Mesenteric fat pad (tissue), 1 donor: ENCODE measurements at places on chromosomes 4 and X.

DNA sequence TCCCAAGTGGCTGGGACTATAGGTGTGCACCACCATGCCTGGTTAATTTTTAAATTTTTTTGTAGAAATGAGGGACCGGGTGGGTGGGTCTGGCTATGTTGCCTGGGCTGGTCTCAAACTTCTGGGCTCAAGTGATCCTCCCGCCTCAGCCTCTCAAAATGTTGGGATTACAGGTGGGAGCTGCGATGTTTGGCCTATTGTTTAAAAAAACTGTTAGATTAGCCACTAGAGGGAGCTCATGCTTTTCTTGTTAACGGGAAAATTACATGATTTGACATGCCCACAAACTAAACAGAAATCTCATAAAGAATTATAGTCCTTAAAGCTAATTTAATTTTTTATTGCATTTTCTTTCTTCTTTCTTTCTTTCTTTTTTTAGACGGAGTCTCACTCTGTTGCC is 5.0 kb upstream of the SDAD1 start:
- no peak for DNase-seq

GRCh38 chrX:23822841-23823240 is 39.9 kb downstream of the SAT1 start:
- DNase-seq: no peak

DNA sequence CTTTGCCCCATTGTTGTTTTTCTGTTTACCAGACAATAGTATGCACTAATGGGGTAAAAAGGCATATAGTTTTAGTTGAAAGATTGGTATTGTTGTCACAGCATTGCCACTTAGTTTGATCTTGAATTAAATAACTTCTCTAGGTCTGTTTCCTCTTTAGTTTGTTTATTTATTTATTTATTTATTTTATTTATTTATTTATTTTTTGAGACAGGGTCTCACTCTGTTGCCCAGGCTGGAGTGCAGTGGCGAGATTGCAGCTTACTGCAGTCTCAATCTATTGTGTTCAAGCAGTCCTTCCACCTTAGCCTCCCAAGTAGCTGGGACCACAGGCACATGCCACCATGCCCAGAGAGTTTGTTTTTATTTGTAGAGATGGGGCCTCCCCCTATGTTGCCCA is 138.6 kb downstream of the KDM6A start:
- DNase-seq: no peak

DNA sequence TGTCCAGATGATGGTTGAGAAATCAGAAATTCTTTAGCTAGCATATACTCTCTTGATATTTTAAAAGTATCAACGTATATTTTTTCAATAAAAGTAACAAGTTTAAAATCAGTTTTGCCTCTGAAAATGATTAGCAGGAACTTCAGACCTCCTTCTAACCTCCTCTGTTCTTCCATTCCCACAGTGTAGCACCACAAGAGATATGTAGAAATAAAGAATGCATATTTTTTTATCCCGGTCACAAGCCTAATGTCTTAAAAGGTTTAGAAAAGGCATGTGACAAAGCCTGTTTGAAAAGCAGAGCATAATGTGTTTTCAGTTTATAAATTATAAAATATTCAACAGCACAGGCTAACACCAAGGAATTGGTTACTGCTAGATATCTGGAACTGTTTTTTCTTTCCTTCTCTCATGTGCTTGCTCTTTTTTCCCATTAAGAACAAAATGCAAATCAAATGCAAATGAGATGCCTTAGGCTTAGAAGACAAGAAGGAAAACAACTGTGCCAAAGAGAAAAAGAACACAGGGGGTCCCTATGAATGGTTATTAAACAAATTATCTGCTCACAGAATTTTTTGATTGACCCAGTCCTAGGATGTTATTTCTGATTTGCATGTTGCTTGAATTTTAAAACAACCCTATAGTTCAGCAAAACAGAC is 351.7 kb upstream of the FAM241A start:
- DNase-seq: no peak

- DNase-seq: no peak
Observed at GRCh38 chr4:98828801-98829200, 100.1 kb downstream of the EIF4E start.

- no peak for DNase-seq
Observed at GRCh38 chr4:26404743-26405206, 84.0 kb downstream of the RBPJ start.

DNA sequence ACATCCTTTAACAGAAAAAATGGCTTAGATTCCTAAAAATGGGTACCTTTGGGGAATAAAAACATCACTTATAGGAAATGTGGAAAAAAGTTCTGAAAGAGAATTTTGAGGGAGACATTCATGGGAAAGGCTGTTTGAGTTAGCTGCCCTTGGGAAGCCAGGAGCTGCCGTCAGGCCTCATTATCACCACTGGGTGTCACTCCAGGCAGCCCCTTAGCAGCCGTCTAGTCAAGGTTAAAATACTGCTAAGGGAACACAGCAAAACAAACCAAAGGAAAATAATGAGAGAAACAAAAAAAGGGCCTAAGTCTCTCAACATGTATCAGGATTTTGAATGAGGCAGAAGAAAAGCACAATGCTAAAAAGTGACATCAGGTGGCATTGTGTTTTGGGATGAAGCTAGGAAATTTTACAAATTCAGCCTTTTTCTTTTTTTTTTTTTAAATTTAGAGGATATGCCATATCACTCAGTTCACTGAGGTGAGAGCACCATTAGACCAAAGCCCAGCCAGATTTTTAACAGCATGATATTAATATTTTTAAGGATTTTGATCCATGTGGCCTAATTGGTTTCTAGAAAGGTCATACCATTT is 235.3 kb downstream of the GPAT3 start:
- no peak for DNase-seq

DNA sequence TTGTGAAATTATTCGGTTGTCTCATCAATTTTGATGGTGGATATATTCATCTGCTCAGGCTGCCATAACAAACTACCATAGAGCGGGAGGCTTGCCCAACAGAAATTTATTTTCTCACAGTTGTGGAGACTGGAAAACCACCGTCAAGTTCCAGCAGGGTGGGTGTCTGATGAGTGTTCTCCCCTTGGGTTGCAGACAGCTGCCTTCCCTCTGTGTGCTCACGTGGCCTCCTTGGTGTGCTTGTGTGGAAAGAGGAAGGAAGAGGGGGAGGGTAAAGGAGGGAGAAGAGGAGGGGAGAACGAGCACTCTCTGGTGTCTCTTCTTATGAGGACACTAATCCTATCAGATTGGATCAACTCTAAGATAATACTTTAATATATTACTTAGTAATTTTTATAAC is 123.8 kb upstream of the TEX13D start:
- DNase-seq: no peak

GRCh38 chrX:17078031-17078720 is 131.7 kb downstream of the REPS2 start:
- no peak for DNase-seq

DNA sequence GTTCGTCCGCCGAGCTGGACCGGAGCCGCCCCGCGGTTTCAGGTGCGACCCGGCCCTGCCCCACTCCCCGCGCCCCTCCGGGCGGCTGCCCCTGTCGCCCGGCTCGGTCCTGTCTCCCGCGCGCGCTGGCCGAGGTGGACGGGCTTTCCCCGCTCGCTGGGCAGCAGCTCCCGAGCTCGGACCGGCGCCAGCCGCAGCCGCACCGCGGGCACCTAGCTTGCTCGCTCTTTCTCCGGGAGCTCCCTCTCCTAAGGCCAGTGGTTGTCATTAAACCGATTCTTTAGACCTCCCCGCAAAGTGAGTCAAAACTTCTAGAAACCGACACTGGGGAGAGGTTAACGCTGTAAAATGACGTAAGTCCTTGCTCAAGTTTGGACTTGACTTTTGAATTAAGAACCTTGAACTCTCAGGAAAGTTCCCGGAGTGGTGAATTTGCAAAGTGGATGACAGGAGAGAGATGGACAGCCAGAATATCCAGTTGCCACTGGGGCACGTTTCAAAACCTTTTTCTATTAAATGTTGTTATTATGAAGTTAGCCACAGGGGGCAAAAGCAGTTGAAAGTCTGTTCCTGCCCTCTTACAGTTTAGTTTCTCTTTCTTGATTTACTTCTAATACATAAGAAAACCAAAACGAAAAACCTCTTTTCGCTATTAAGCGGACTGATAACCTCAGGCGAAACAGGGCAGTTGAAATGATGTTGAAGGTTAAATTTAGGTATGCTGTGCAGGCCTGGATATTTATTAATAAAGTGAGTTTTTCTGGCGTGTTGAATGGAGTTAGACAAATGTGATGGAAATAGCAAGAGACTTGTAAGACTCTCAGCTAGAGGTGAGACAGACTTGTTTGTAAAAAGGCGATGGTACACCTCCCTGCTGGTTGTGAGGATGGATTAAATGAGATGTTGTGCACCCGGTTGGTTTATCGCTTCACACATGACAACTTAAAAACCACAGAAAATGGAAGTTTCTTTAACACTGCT is 847 bp downstream of the PI4K2B start:
- no peak for DNase-seq

DNA sequence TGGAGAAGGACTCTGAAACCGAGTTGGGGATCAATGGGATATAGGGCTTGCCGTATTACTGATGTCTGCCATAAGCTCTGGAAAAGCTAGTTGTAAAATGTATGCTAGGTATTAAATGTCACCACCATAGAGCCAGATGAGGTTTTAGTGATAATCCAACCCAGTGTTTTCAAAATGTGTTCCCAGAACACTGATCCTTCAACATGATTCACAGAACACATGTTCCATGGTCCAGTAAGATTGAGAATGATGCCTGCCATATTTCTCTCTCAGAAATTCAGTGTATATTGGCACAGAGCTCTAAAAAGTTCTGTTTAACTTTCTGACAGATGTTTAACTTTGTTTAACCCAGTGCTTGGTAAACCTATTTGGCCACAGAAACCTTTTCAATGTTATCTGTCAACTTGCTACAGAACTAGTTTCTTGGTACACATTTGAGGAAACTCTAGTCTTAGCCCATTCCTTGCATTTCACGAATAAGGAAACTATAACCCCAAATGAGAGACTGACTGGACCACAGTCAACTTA is 160.2 kb downstream of the PALLD start:
- DNase-seq: no peak

DNA sequence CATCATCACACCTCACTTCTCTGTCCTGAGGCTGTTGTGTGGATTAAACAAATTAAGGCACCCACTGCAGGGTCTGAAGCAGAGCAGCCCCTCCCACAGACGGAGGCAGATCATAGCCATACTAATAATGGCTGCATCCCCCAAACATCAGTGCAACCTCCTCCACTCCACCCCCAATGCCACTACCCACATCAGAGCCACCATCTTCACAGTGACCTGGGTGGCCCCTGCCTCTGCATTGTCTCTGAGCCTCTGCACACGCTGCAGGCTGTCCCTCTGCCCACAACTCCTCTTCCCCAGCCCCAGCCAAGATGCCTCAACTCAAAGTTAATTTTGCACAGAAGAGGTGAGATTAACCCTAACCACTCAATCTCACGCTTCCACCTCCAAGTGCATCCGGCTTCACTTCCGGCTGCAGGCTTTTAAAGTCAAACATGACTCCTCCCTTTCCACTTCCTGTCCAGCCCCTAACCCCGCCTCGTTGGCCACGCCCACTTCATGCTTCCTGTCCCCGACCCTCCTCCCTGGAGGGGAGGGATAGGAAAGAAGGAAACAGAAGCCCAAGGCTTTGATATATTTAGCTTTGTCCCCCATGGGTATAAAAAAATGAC is 22.7 kb downstream of the JAKMIP1 start:
- DNase-seq: no peak

DNA sequence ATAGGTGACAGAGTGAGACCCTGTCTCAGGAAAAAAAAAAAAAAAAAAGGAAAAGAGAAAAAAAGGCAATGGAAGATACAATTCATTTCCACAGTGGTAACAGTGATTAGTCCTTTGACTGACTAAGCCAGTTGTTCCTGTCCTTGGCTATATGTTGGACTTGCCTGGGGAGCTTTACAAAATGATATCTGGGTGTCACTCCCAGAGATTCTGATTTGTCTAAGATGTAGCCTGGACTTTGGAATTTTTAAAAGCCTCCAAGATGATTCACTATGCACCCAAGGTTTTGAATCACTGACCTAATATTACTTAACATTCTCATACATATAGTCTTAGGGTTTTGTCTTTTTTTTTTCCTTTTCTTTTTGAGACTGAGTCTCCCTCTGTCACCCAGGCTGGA is 16.9 kb downstream of the HELQ start:
- DNase-seq: no peak

DNA sequence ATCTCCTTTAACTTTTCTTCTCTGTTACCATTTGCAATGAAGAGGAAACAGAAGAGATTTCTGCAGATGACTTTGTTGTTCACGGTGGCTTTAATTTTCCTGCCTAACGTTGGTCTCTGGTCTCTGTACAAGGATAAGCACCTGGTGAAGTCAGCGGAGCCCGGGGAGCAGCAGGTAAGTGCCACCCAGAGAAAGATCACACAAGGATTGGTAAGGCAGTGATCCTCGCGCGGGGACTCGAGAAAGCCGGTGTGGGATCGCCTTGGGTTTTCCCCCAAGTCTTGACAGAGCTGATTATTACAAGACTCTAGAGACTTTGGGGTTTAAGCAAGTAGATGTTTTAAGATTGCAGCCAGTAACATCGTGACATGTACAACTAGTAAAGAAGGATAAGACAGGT is 1.3 kb downstream of the GALNTL6 start:
- no peak for DNase-seq

GRCh38 chr4:76622126-76622525 is 187.1 kb downstream of the SHROOM3 start:
- DNase-seq: no peak

DNA sequence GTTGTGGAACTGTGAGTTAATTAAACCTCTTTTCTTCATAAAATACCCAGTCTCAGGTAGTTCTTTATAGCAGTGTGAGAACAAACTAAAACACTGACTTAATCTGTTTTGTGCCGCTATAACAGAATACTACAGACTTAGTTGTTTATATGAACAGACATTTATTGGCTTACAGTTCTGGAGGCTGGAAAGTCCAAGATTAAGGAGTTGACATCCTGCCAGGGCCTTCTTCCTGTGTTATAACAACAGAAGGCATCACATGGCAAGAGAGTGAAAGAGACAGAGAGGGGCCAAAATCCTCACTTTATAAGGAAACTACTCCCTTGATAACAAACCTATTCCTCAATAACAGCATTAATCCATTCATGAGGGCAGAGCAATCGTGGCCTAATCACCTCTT is 42.5 kb upstream of the KCNIP4 start:
- no peak for DNase-seq

DNA sequence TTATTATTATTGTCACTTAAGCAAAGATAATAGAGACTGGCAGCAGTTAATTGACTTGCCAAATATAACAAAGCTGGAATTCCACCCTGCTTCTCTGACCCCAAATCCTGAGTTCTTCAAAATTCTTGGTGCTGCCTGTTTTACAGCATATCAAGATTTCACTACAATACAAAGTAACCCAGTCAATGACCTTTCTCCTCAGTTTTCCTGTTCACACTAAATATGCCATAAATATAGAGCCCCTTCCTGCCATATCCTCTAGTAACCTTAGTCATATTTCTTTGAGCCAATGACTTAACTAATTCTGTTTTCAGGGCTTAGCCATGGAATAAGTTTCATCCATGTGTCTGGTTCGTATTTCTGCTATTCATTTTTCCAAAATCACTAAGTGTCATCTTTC is 315.3 kb upstream of the HS3ST1 start:
- no peak for DNase-seq

DNA sequence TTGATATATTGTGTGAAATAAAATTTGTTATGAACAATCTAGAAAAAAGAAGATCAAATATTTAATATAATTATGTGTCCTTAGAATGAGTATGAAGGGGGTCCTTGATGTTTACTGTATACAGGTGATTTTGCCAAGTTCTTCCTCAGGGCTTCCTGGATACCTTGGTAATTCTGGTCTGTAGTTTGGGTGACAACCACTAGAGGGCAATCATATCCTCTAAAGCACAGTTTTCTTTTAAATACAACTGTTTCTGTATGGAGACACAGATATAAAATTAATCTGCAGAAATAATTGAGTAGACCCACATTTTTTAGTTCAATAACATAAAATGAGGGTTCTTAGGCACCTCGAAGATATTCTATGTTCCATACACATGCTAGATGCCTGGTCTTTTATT is 157.7 kb downstream of the SPANXN1 start:
- no peak for DNase-seq
